ENCODE measurements at places on chromosomes 4 and X.

DNA sequence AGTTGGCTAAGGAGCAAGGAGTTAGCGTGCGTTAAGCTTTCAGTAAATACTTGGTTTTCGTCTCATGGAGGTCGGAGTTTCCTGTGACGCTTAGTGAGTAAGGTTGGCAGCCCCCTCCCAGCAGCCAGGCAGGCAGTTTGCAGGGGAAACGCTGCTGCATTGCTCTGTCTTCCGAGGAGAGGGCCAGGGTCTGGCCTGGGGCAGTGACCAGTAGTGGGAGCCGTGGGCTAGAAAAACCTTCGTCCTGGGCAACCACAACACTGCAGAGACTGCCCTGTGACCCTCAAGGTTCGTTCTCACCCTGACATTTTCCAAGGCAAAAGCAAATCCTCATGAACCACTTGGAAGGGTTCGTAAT lies 432 bp downstream of the TMEM175 start:
- peaks cover 69% of the 10 kb centered on the region for H3K4me1 ChIP-seq
- peak overlapping the region; percentile 92 for H3K4me3 ChIP-seq
- H3K36me3 ChIP-seq: peaks cover 4% of the 10 kb centered on the region
- no peaks in the 10 kb centered on the region for H3K27me3 ChIP-seq
- DNase-seq: no peak
- peak overlapping the region; percentile 96 for H3K27ac ChIP-seq

GRCh38 chr4:163367651-163368050 lies 24.0 kb downstream of the NPY5R start:
- no peaks in the 10 kb centered on the region for H3K4me1 ChIP-seq
- no peak overlapping the region for H3K27ac ChIP-seq
- H3K27me3 ChIP-seq: peaks cover 26% of the 10 kb centered on the region

DNA sequence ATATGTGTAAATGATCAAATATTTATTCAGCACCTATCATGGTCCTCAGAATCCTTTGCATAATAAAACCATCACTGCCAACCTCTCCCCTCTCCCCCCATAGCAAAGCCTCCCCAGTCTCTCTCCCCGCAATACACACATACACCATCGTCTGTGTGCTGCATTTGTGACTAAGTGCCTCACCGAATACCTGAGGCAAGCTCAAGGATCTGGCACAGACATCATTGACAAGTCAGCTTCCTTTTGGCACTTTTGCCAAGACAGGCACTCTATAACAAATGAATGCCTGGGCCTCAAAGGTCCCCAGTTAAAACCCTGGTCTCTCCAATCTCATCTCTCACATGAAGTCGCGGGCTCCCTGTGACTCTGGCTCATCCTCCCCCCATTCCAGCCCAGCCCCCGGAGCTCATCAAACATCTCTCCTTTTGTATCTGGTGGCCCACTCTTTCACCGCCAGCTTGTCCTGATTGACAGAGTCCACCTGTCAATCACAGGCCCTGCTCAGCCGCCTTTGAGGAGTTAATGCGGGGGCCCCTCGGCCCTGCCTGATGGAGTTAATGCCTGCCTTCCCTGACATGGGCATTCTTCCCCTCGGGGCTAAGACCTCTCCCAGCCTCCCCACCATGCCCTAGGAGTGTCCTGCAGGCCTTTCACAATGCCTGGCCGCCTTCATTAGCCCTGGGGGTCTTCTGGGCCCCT lies 135.8 kb upstream of the ATP6AP2 start:
- no peaks in the 10 kb centered on the region for H3K36me3 ChIP-seq
- peaks cover 6% of the 10 kb centered on the region for H3K4me1 ChIP-seq
- no peaks in the 10 kb centered on the region for H3K27me3 ChIP-seq
- no peak overlapping the region for H3K27ac ChIP-seq
- DNase-seq: no peak
- no peak overlapping the region for H3K4me3 ChIP-seq

- H3K4me3 ChIP-seq: no peak overlapping the region
- H3K27ac ChIP-seq: no peak overlapping the region
- H3K27me3 ChIP-seq: no peaks in the 10 kb centered on the region
Measured at GRCh38 chrX:85611926-85612325, 232.5 kb upstream of the POF1B start.

- H3K36me3 ChIP-seq: no peaks in the 10 kb centered on the region
- peaks cover 5% of the 10 kb centered on the region for H3K4me1 ChIP-seq
- DNase-seq: no peak
- H3K4me3 ChIP-seq: no peak overlapping the region
Measured at GRCh38 chr4:158786955-158787354, 18.1 kb downstream of the FNIP2 start.

DNA sequence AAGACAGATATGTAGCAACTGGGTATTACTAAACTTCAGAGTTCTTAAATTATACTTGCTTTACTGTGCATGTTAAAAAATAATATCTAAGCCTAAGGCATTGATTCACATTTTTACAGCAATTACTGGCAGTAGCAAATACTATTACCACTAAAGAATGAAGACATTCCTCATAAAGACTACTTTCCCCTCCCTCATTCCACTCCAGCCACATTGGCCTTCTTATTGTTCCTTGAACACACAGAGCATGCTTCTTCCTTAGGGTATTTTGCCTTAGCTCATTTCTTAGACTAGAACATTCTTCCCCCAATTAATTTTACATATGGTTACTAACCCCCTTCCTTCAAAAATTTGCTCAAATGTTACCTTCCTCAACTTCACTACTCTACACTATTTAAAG lies 717.0 kb downstream of the CCSER1 start:
- H3K36me3 ChIP-seq: no peaks in the 10 kb centered on the region
- no peak overlapping the region for H3K27ac ChIP-seq
- no peaks in the 10 kb centered on the region for H3K4me1 ChIP-seq
- no peak overlapping the region for H3K4me3 ChIP-seq
- H3K27me3 ChIP-seq: no peaks in the 10 kb centered on the region

Measured in stimulated activated naive B cell treated with anti-CD40 and anti-IgM and Interleukin-4, amounts not matched to agents 10 μg/mL and 1 μg/mL and 100 μg/mL, for 72 hours (primary cell).